Iris pigment epithelial cell (primary cell): ENCODE measurements at places on chromosomes 7 and 10.

GRCh38 chr10:44397476-44398225, 12.8 kb upstream of the CXCL12 start:
- DNase-seq: no peak

DNA sequence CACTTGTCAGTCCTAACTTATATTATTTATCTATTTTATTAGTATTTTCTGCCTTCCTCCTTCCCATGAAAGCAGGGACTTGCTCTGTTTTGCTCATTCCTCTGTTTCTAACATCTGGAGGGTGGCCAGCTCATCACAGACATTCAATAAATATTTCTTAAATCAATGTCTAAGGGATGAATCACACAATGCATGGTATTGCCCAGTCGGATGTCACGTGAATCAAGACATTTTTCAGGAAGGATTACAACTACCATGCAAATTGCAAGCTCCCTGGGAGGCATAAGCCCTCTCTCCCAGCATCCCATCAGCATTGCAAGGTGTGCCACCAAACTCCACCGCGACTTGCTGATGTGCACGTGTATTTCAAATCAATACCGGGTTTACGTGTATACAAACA, 146.6 kb upstream of the RNF32 start:
- peak; percentile 38 for DNase-seq

- no peak for DNase-seq
Measured at GRCh38 chr10:14669576-14669975, 105.1 kb downstream of the FAM107B start.

DNA sequence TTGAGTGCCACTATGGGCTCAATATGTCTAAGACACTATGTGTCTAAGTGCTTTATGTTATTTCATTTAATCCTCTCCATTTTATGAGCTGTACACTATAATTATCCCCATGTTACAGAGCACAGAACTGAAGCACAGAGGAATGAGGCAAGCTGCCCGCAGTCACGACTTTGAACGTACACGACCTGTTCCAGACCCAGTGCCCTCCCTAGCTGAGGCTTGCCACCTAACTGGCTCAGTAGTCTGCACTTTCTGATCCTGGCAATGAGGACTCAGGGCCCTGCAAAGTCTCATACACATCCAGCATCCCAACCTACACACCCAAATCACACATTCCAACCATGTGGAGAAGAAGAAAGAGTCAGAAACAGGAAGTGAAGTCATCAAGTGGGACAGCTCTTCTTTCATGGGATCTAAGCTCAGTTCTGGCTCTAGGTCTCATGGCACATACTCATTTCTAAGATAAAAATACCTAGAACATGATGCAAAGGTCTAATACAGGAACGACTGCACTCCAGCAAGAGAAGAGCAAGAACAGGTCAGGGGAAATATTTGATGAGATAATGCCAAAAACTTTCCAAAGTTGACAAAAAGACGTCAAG, 42.4 kb upstream of the DDC start:
- DNase-seq: peak; percentile 20

DNA sequence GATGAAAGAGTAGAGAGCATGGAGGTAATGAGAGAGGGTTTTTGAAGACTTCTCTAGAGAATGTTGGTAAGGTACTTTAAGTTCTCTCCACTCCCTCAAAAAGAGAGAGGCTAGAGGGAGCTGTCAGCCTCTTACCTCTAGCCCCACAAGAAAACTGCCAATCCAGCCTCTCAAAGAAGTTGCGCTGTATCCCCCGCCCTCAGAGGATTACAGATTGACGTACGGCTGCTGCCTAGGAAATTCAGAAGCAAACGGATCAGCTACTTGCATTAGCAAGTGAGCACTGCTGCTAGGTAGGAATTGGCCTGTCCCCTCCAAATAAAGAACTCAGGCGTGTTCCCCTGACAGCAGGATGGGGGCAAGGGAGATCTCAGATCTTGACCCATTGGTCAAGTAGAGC, 34.2 kb downstream of the TYW1B start:
- no peak for DNase-seq

- DNase-seq: no peak
Measured at GRCh38 chr7:71668572-71668971, 536.6 kb downstream of the GALNT17 start.

DNA sequence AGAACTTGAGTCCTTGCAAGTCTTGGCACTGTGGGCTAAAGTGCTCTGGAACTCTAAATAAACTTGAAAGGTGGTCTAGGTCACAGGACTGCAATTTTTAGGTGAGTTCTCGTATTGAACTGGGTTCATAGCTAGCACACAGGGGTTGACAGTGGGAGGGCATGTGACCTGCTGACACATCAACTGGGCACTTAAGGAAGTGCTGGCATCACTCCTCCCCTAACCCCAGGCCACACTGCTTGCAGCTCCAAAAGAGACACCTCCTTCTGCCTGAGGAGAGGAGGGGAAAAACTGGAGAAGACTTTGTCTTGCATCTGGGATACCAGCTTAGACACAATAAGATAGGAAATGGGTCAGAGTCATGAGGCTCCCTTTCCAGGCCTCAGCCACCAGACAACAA, 38.0 kb upstream of the AASS start:
- no peak for DNase-seq

DNA sequence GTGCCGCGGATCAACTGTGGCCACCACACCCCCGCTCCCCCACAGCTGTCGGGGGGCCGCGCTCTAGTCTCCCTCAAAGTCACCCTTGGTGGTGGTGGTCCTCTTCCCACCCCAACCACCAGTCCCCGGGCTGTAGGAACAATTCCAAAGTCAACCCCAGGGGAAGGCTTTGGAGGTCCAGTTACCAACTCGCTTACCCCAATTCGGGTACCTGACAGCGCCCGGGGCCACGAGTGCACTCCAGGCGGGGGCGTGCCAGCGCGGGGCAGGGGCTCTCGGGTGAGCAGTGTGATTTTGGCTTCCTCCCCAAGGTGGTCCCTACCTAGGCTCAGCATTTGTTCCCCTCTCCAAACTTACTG, 584 bp upstream of the ZMIZ1 start:
- no peak for DNase-seq

DNA sequence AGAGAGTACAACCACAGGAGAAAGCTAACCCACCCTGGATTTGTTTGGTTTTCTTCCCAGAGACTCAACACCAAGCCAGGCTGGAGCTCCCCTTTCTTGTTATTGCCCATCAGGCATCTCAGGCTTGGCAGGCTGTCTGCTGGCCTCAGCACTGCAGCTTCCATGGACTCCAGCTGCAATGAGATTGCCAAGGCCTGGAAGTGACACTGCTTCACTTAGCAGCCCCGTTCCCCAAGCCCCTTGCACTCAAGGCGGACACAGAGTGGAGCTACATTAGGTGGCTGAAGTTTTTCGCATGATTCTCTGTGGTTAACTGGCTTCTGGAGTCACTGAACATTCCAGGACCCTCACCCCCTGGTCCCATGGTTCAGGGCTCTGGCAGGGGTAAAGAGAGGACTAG, 163.1 kb upstream of the GDF10 start:
- DNase-seq: peak; percentile 25

DNA sequence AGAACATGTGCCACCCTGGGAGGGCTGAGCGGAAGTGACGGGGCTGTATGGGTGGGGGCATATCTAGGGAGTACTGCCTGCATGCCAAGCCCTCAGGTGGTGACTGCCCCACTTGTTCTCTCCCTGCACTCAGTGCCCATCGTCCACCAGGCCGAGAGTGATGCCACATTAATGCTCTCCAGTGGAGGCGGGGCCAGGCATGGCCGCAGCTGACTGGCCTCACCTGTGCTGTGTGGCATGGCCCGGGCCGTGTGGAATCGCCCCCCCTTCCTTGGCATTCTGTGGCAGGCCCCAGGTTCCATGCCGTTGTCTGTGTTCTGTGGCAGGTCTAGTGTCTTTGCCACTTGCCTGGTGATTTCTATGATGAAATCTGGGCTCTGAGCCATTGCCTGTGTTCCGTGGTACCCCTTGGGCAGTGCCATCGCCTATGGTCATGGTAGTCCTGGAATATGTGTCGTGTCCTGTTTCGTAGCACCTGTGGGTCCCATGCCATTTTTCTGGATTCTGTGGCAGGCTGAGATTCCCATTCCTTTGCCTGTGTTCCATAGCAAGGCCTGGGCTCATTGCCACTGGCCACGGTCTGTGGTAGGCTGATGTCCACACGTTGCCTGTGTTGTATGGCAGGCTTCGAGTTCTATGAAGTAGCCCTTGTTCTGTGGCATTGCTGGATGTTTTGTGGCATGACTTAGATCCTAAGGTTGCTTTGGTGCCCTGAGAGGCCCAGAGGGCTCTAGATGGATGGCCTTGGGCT, 8.9 kb downstream of the FLNC start:
- DNase-seq: no peak

- peak; percentile 80 for DNase-seq
Measured at GRCh38 chr10:88934900-88935672, 17.5 kb downstream of the ACTA2 start.

DNA sequence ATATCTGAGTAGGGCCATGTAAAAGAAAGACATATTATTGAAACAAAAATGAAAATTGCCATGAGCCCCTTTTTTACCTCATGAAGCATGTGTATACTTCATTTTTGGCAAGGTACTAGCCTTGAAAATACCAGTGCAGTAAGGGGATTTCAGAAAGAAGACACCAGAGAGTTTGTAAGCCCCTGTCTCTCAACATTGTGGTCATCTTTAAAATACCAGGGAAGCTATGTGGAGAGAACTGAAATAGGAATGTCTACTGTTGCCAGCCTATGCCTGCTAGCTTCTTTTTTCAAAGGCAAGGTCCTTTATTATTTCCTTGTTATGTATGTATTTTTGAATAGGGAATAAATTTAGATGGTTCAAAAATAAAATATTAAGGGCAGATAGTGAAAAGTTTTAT, 57.8 kb downstream of the CASD1 start:
- DNase-seq: no peak

- peak; percentile 31 for DNase-seq
Measured at GRCh38 chr7:41238851-41239331, 464.0 kb downstream of the INHBA start.

DNA sequence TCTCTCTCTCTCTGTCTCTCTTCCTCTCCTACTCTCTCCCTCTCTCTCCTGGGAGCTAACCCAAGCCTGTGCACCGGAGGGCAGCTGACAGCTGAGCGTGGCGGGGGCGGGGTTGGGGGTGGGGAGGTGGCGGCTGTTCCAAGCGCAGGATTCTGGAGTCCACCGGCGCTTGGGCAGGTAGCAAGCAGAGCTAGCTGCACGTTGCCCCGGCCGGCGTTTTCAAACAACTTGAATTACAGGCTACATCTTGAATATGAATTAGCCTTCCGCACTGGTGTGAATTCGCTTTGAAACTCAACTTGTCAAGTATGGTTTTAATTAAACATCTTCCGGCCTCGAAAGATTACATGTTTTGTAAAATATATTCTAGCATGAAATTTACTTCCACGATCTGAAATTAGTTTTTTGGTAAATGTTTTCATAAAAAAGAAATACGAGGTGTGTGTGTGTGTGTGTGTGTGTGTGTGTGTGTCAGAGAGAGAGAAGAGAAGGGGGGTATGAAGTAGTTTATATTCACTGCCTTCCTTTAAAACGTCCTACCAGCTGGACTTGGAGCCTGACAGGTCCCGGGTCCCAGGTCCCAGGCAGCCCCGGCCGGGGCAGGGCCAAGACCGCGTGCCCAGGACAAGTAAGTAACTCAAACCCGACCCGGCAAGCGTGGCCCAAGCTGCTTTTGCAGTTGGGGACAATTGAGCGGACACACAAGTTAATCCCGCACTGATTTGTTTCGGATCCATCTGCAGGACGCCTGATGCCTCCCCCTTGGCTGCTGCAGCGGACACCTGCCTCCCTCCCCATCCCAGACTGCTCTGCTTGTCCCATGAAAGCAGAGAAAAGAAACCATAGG, 9.0 kb upstream of the DLX6 start:
- DNase-seq: no peak

GRCh38 chr7:157851501-157852067, 514.8 kb downstream of the DNAJB6 start:
- DNase-seq: peak; percentile 13

GRCh38 chr7:148697256-148698006, 1.3 kb upstream of the CUL1 start:
- DNase-seq: peak; percentile 63

DNA sequence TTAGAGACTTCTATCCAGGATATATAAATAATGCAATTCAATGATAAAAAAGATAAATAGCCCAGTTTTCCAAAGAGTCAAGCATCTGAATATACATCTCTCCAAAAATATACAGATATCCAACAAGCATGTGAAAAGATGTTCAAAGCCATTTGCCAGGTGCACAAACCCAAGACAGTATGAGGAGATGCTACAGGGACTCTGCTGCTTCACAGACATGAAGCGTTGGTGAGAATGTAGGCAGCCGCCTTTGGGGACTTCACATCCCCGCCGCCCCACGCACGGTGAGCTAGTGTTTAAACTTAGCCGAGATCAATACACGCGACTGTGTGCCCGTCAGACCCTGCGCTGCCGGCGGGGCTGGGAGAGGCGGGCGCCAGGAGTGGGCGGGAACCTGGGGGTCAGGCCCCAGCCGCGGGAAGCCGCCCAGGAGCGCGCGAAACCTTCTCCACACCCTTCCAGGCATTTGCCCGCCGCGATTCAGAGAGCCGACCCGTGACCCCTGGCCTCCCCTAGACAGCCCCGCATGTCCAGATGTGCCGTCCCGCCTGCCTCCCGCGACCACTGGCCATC, 927 bp upstream of the ALOX5 start:
- DNase-seq: no peak

DNA sequence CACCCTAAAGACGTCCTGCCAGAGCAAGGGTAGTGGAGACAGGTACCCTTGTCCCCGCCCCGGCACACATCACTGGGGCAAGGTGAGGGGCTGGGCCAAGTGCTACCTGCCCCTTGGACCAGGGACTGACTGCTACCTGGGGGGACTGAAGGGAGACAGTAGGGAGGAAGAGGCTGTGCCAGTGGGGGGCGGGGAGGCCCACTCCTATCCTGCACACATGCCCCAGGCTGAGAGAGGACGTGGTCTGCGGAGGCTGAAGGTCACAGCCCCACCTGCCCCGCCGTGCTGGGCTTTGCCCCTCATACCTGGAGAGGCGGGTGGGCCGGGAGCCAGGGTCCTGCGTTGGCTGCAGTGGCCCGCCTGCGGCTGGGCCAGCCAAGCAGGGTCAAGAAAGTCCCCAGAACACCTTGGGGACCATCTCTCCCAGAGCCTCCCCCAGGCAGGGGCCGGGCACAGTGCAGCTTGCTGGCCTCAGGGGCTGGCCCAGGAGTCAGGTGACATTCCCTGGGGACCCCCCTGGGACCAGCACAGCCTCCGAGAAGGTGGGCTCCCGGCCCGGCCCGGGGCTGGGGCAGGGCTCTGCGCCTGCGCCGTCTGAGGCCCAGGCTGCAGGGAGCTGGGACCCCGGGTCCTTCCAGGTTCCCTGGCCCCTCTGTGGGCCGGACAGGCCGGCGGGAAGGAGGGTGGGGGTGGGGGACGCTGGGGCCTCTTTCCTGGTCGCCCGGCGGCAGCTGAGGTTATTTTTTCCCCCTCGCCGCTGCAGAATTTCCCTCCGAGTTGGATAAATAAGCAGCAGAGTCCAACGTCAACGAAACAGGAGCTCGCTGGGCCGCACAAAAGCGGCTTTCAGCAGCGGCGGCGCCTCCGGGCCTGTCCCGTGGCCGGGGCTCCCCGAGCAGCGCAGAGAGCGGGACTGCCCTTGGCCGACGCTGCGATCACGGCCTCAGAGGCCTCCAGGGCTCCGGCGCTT, 9.8 kb upstream of the FZD9 start:
- peak; percentile 38 for DNase-seq

GRCh38 chr10:46239993-46240683, 46.7 kb upstream of the ANTXRL start:
- no peak for DNase-seq
